ENCODE measurements at places on chromosomes 4 and X. TPM values are rescaled to one million over a fixed set of nuclear protein-coding genes. Genes with fewer than 3 reads are reported as not detected.
A peak's percentile ranks its signal among the peaks of the same experiment; 100 is the strongest.

DNA sequence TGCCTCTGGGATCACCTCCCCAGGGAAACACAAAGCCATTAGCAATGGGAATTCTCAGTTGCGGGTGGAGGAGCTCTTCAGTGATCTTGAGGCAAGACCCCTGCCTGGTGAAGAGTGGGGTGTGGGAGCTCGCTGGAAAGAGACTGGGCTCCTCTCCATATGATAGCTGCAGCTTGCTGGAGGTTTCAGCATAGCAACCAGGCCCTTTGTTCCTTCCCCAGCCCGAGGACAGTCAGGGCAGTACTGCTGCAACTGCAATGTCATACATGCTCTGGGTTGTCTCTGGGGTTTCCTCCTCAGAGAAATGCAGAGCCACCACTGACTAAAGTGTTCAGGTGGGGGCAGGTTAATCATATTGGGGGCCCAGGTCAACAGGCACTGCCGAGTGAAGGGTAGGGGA is 81.3 kb downstream of the ARHGAP24 start:
- no peak for DNase-seq

- no peak for DNase-seq
Observed at GRCh38 chr4:33923469-33923868, 2320.8 kb downstream of the ARAP2 start.

DNA sequence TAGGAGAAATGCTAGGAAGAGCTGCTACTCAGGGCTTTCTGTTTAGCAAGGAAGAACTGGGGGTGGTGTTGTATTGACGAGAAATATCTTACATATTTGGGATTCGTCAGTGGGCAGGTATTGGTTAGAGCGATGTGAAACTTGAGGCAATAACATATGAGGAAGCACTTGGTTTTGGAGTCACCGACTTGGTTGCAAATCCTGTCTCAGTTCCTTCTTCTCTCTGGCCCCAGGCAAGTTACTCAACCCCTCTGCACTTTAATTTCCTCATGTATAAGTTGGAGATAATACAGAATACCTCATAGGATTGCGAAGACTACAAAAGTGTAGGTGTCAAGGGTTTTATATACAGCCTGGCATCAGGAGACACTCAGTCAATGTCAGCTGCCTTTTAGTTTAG is 34.1 kb downstream of the GPAT3 start:
- no peak for DNase-seq

- no peak for DNase-seq
Observed at GRCh38 chr4:20408611-20409010, 156.9 kb downstream of the SLIT2 start.

GRCh38 chr4:2263926-2264321 is 2.0 kb upstream of the MXD4 start:
- no peak for DNase-seq

DNA sequence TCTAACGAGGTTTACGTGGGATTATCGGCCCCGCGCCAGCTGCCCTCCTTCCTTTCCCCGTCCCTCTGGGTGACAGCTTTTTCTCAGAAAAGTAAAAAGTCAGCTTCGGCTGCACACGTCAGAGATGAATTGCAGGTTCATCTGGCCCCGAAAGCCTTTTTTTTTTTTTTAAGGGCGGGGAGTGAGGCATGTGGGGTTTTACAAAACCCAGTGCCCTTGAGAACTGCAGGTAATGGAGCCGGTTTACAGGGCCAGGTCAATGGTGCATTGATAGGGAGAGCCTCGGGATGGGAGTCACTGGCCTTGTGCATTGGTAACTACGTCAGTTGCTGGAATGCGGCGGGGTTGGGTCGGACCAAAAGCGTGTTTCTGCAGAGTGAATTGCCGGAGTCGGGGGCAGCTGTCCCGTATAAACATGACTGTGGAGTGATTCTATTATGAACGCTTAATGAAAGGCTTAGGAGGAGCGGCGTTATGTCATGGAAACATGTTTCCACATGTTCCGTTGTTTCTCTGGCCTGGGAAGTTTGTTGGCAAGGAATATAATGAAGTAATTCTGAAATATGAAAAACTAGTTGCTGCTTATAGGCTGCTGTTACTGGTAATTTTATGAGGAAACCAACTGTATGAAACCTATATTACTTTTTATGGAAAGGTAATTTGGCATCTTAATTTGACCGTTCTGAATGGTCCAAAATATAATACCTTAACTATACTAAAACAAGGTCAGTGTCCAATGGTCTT is 1.1 kb downstream of the HSPA4L start:
- DNase-seq = peak; percentile 64

DNA sequence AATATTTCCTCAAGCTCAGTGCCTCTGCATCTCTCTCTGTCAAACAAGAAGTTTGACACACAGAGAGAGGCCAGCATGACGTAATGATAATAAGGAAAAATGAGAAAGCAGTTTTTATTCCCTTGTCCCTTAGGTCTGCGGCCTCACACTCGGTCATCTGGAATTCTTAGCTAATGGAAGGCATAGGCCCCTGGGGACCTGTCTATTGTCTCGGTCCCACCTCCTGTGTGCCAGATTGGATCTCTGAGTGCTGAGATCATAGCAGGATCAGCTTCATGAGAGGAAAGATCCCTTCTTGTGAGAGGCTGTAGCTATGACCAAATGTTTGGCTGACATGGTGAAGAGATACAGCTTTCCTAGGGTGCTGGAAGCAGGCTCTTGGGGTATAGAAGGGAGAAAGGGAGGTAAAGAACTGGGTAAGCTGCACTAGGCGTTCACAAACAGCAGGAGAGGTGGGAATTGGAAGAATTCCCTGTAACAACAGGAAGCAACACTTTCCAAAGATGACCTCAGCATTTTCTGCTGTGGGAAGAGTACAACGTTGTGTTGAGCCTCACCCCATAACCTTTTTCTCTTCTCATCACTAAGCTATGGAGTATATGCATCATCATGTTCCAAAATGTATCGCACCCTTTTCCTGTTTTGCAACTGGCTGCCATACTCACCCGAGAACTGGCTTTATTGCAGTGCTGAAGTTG is 20.2 kb downstream of the TMEM31 start:
- DNase-seq = no peak

DNA sequence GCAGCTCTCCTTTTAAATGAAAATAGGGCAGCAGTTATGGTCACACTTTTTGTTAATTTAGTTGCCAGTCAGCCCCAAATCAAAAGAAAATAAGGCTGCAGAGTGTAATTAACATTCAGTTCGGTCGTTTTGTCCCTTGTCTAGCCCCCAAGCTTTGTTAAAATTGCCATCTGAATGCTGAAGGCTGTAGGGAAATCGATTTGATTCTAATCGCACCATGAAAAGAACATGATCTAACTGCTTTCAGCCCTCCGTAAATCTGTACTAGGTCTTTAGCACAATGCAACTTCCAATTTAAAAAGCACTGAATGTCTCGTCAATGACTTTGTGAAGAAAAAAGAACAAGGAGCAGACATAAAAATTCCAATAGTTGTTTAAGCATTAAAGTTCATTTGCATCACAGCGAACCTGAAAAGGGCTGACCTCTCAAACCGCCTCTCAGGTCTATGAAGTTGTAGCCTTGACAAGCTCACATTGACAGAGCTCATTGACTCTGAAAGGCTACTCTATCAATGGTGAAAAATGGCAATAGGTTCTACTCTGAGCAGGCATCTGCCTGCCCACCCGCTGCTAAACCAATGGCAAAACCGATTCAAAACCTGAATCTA is 48.9 kb downstream of the CHIC2 start:
- DNase-seq = no peak

- DNase-seq = no peak
Observed at GRCh38 chr4:108959491-108959890, 196.6 kb upstream of the ETNPPL start.

- no peak for DNase-seq
Observed at GRCh38 chr4:26032630-26033317, 118.8 kb downstream of the SMIM20 start.

DNA sequence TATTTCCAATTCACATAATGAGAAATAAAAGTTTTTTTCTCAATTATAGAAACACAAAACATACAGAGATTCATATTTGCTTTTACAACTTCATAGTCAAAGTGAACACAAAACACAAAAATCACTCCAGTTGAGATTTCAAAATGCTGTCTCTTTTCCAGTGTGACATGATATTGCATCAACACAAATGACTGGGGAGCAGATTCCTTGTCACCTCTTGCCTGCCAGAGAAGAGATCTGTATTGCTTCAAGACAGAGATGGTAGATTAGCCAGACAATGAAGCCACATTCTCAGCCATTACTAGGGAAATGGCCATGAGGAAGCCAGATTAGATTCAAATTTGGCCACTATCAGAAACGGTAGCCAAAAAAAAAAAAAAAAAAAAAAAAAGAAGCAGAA is 2313.1 kb upstream of the AGA start:
- DNase-seq = no peak

DNA sequence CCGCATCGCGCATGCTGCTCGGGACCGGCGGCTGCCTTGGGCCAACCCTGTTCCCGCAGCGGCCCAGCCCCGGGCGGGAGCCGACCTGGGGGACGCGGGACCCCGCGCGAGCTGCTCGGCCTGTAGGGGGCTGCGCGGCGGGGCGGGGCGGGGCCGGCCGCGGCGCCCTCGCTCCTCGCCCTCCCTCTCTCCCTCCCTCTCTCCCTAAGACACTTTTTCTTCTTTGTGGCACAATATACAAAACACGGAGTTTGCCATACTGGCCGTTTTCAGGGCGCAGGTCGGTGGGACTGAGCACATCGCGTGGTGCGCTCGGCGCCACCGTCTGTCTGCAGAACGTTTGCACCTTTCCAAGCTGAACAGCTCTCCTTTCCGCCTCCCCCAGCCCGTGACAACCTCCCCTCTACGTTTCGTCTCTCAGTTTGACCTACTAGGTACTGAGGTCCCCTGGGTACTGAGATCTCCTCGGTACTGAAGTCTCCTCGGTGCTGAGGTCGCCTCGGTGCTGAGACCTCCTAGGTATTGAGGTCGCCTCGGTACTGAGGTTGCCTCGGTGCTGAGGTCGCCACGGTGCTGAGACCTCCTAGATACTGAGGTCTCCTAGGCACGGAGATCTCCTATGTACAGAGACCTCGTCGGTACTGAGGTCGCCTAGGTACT is 261.1 kb upstream of the PLCXD1 start:
- no peak for DNase-seq

DNA sequence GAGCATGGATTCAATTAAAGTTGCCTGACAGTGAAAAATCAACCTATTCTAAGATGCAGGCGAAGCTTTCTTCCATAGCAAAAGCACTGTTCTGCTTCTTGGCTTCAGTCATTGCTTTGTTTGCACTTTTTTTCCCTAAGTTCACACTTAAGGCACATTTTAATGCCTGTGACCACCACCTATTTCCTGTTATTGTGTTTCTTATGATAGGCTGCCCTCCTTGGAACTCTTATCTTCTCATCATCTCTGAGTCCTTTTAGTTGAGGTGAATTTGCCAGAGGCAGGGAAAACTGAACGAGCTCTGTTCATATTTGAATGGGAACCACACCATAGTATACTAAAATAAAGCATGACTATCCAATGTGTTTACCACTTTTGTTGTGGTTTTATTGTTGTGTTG is 119.8 kb downstream of the SPCS3 start:
- DNase-seq = no peak

GRCh38 chr4:189804894-189805293 is 135.8 kb upstream of the FRG1 start:
- DNase-seq = no peak

DNA sequence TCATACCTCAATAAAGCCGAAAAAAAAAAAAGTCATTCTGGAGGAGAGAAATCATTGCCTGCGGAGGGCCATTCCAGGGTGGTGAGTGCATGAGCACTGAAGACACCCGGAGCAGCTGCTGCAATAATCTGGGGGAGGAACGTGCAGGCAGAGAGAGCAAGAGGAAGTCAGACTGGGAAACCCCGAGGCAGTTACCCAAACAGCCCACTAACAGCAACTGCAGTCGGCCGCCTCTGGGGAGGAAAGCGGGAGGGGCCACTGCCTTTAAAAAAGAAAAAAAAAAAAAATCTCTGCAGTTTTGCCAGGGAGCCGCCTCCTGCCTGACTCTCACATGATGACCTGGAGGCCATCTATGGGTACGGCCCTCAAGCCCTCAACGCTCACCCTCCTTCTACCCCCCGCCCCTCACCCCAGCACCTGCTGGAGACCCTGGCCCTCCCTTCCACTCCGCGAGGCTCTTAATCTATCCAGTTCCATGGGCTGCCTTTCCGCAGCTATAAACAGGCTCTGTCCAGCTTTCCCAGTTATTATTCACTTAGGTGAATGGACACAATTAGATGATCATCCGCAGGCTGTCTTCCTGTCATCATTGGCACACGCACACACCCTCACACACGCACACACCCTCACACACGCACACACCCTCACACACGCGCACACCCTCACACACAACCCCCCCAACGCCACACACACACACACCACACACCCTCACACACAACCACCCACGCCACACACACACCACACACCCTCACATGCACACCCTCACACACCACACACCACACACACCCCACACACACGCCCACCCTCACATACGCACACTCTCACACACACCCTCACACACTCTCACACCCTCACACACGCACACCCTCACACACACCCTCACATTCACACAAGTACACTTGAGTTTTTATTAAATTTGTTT is 3.4 kb upstream of the AVPR2 start:
- DNase-seq = peak; percentile 48

The ATP1B4 gene
- not detected for total RNA-seq

The SMIM31 gene
- 4.6 TPM for total RNA-seq

The PAGE5 gene
- total RNA-seq = not detected

All from ureter (tissue), 1 donor.